NT2/D1 (cell line): ENCODE measurements at places on chromosomes 12 and 14.

- no peak for DNase-seq
Measured at GRCh38 chr12:68252077-68252476, 1.3 kb downstream of the IL22 start.

- DNase-seq = no peak
Measured at GRCh38 chr14:59419303-59419702, 45.9 kb downstream of the GPR135 start.

DNA sequence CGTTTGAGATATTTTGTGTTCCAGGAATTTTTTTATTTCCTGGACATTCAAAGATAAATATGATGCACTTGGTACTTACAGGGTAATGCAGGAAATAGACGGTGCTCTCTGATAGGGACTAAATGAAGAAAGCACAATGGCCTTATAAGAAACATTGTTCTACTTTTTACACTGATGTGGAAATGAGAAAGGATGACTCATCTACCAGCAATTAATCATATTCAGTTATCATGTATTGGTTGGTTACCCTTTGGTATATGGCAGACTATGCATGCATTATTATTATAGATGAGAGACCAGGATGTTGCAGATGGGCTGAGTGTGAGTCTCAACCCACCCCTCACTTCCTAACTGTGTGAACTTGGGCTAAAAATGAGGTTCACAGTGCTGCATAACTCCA, 222.2 kb downstream of the FLRT2 start:
- DNase-seq = no peak

DNA sequence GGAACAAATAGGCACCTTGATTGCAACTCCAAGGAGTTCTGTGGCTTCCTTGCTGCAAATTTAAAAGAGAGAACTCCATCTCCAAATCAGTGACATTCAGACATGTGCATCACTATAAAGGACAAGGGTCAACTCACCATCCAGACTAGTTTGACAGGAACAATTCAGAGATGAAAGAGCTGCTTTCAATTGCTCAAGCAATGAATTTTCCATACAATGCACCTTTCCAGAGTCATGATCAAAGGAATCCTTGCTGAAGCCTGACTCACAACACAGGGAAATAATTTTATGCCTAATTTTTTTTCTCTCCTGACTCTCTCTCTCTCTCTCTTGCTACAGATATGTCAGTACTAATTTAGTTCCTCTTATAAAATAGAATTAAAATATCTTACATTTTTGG, 380.5 kb upstream of the GARIN6 start:
- DNase-seq = no peak

DNA sequence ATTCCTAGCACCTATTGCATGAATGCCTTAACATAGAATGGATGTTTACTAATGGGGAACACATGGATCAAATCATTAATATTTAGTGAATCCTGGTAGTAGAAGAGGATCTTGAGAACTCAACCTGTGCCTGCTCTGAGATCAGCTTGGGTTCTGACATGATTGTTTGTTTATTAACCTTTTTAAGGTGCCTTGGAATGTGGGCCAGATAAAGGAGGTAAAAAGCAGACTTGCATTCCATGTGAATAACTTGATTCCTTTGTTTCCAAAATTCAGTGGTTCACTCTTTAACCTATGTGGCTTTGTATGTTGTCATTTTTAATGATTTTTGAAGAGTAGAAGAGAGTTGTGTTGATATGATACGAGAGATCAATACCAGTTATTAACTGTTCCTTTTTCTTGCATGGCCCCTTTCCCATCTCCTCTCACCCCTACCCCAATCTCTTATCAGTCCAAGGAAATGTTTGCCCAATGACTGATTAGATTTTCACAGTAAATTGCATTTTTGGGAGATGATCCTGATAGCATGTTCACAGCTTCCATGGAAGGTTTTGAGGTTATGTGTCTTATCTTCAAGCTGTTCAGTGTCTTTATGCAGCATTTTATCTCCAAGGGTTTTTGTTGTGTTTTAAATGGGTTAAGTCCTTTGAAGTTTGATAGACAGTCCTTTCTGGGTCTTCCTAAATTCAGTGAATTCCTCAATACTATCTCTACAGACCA, 193.7 kb upstream of the FRMD6 start:
- no peak for DNase-seq

DNA sequence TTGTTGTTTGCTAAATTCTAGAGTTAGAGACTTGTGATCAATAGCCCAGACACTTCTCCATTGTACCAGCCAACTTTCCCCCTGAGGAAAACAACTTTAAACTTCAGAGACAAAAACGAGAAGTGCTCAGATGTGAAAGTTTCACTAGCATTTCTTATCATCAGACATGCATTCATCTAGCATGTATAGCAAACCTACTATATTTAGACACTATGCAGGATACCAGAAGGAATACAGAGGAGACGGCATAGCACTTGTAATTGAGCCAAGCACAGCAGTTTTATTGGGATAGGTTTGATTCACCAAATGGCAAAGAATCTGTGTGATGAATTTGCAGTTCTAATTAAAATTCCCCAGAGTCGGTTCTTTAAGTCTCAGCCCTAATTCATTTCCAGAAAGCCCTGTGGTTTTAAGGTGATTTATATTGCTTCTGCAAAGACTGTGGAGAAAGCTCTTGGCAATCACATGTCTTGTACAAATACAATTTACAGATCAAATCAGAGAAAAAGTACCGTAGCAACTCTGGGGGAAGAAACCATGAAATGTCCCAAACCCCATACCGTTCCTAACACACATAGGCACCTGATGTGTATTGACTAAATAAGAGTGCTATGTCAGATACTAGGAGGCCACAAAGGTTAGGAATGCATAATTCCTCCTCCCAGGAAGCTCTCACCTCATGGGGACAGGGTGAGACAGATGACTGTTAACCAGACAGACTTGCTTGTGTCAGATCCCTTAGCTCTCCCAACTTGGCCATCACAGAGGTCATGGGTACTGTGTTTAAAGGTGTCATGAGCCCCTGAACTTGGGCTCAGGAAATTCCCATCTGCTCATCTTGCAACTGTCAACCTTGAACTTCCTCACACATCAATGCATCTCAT, 69.6 kb upstream of the KRAS start:
- no peak for DNase-seq

- no peak for DNase-seq
Measured at GRCh38 chr14:53027041-53027440, 76.2 kb upstream of the FERMT2 start.

- DNase-seq = no peak
Measured at GRCh38 chr14:104297313-104297704, 158.9 kb downstream of the KIF26A start.

DNA sequence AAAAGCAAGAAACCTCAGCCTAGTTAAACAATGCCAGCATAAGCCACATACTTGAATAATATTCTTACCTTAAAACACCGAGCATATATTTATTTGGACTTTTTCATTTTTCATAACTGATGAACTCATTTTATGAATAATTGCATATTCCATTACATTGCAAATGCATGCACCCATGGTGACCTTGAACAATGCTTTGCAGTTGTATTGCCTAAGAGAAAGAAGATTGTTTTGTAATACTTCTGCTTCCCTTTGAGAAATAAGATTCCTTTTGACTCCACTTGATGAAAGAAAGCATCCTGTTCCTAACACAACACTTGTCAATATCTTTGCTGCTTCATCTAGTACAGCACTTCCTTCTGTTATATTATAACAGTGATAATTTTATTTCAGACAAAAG, 1182.2 kb downstream of the FLRT2 start:
- no peak for DNase-seq

DNA sequence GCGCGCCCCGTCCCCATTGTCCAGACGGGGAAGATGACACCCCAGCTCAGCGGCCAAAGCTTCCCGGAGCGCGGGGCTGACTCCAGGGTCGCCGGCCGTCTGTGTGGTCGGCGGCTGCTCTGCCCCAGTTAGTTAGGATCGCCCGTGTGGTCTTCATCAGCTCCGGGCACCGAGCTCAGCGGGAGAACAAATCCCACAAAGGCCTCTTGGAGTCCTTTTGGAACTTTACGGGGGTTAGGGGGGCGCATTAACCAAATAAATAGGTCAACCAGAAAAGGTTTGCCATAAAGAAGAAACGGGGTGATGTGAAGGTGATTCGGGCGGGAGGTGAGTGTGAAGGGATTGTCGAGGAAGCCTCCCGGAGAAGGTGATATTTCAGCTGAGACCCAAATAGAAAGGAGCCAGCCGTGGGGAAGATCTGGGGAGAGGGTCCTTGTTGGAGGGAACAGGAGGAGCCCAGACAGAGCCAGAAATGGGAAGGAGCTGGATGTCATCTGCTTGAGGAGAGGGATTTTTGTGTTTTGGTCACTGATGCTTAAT, 697 bp downstream of the ATP6V0A2 start:
- no peak for DNase-seq

DNA sequence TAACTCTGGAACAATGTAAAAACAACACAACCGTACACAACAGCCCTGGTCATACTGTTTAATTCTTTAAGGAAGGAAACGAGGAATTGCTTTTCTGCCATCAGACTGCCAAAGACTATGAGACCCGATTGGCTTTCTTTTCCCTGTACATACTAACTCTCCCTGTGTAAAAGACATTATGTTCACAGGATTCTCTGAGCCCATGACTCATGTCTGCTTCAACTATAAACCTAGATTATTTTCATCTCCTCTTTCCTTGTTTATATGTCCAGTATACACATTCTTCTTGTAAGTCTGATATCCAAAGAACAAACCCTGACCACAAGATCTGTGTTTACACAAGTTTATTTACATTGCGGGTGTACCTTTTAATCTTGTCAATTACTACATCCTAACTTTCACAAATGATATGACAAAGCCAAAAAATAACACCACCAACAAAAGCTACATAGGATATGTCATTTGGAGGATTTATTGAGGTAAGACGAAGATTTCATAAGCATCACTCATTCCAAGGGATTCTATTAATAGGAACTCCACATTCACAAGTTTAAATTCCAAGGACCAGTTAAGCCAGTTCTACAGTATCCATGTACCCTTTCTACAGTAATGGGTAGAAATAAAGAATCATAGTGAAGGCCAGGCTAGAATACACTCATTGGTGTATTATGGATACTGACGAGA, 67.3 kb downstream of the STXBP6 start:
- DNase-seq = no peak

- DNase-seq = no peak
Measured at GRCh38 chr12:14072987-14073386, 91.6 kb upstream of the GRIN2B start.

DNA sequence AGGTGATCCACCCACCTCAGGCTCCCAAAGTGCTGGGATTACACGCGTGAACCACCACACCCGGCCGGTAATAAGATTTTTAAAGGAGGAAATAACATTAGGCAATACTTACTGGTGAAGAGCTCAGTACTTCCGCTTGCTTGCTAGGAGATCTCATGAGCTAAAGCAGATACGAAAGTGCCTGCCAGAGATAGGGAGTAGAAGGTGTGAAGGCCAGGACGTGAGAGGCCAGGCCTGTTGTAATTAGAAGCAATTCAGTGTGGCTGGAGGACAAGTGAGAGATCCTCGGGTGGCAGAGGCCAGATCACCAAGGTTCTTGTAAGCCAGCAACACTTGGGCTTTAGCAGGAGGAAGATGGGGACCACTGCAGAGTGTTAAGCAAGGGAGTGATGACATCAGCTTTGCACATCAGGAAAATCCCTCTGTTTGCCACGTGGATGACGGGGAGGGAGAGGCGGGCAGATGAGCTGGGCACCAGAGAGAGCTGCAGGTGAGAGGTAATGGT, 7.6 kb downstream of the TECPR2 start:
- DNase-seq = no peak

DNA sequence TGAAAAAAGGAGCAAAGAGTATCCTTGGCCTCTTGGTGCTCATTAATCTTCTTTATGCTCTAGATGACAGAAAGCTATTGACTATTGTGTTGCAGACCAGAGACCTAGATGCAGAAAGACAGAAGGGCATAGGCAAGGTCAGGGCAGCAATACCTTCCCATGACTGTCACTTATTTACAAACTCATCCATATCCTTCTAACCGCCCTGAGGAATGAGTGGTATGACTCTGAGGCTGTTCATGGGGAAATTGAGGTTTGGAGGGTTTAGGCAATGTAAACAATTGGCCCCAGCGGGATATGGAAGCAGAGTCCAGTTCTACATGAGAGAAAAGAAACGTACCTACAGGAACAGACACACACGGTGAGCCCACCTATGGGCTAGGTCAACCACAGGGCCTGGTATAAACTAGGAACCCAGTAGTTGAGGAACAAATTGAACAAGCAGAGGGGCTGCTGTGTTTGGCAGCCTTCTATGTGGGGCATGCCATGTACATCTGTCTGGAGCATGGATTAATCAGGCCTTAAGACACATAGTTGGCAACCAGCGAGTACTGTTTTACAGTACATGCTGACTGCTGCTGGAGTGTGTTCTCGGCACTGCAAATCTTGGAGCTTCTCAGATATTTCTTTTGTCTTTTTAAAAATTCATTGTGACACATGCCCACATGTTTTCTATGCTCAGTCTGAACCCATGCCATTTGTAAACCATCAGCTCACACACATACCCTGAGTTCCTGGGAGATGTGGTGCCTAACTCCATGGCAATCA, 159.7 kb upstream of the NTF3 start:
- DNase-seq = no peak

GRCh38 chr12:60535363-60535762, 939.5 kb downstream of the SLC16A7 start:
- DNase-seq = no peak

- no peak for DNase-seq
Measured at GRCh38 chr12:108128221-108129016, 669 bp upstream of the WSCD2 start.

DNA sequence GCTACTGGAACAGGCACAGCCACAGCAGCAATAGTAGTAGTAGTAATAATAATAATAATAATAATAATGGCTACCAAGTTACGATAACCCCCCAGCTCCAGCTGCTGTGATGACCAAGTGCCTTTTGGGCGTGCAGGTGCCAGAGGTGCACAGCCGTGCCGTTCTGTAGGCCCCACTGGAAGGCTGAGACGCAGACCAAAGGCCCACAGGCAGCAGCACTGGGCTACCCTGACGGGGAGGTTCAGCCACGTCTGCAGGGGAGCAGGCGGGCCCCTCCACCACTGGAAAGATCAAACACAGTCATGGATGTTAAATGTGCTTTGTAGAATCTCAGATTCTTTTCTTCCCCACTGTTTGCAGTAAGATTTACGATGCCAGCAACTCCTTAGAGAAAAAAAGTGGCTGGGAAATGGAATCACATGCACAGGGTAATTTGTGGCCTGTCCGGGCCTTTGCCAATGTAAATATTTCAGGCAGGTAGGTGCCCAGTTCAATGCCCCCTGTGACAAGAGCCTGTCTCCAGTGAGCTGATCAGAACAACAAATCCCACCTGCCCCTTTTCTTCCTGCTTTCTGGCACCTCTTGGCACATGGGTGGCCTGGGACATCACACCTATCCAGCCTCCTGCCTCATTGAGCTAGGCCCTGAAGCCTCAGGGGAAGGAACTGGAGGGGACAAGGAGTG, 32.6 kb downstream of the CCDC85C start:
- no peak for DNase-seq

GRCh38 chr14:92644970-92645515, 103.4 kb downstream of the LGMN start:
- DNase-seq = no peak

DNA sequence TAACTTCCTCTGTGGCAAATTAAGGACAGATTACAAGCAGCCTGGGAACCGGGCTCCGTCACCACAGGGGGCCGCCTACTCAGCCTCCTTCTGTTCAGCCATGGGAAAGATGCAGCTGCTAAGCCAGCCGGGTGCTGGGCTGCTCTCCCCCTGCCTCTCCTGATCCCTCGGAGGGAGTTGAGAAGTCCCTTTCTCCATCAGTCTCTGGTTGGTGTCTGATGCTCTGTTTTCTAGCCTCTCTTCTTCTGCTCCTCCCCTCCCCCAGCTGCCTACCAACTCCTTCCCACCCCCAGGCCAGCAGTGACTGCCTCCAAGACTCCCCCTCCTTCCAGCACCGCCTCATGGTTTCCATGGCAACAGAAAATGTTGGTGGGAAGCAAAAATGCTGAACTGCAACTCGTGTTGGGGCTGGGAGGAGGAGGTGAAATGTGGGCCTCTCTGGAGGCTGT, 486.7 kb downstream of the APAF1 start:
- peak; percentile 81 for DNase-seq
